Cardiac muscle cell (in vitro differentiated cells and primary cell): ENCODE measurements at places on chromosomes 4 and X. TPM values are rescaled to one million over a fixed set of nuclear protein-coding genes. Genes with fewer than 3 reads are reported as not detected.
A peak's percentile ranks its signal among the peaks of the same experiment; 100 is the strongest.

DNA sequence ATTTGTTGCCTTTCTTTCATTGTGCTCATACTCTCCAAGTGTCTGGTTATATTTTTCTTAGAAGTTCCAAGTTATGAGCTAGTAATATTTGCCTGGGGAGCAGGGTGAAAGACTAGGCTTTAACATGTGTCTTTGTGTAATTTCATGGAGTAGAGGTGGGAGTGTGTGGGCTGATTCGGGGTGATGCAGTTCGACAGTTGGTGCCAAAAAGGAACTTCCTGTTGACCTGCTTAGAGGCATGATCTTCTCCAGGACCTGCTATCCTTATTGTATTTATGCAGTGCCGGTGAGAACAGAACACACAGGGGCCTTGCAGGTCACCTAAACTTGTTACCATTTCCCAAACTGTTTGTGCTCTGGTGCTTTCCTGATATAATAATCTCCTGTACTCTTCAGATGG lies 21.2 kb downstream of the USP53 start:
- no peaks in the 10 kb centered on the region for H3K27me3 ChIP-seq
- H3K36me3 ChIP-seq, result peaks cover 18% of the 10 kb centered on the region
- no peak overlapping the region for H3K4me3 ChIP-seq

GLRA3 gene
- not detected in 2 replicates for polyA plus RNA-seq

UNC5C gene
- 11.0 and 13.4 TPM in 2 replicates for polyA plus RNA-seq

IGFBP7 gene
- polyA plus RNA-seq, result 68.9 and 76.5 TPM in 2 replicates

GRCh38 chrX:133375615-133376340 lies 39.5 kb downstream of the GPC4 start:
- H3K27ac ChIP-seq, result peak overlapping the region; percentile 26
- peaks cover 38% of the 10 kb centered on the region for H3K4me1 ChIP-seq
- no peak overlapping the region for H3K4me3 ChIP-seq
- no peaks in the 10 kb centered on the region for H3K36me3 ChIP-seq

DNA sequence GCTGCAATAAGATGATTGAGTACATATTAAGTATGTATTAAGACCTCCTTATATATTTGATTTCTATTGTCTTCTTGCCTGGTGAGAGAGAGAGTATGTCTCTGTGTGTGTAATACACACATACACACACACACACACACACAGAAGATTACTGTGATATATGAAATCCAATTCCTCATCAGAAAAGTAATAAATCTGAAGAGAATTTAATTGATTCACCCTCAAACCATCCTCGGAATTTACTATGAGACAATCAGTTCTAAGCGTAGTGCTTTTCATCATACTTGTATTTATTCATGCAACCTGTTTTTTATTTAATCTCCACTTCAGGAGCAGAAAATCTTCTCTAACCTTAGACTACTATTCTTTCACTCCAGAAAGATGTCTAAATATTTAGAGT lies 62.3 kb upstream of the TLL1 start:
- no peak overlapping the region for H3K27ac ChIP-seq
- no peak overlapping the region for H3K4me3 ChIP-seq
- no peaks in the 10 kb centered on the region for H3K36me3 ChIP-seq

CD38 gene
- polyA plus RNA-seq, result 0.69 TPM in 1 of 2 replicates, not detected in the other

FATE1 gene
- not detected in 2 replicates for polyA plus RNA-seq

SPANXN3 gene
- not detected in 2 replicates for polyA plus RNA-seq

DNA sequence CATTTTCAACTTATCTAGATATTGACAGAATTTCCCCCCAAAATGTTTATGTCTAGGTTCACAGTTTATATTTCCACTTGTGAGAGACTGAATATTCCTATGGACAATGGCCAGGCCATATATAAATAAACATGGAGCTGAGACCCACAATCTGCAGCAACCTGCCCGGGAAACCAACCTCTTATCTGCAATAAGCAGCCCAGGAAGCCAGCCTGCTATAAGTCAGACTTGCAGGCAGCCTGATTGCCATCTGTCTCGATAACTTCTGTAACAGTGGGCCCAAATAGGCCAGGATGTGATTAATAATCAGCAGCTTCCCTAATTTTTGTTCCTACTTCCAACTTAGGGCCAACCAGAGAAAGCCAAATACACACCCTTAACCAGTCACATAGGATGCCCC lies 5.2 kb upstream of the NAP1L5 start:
- H3K27ac ChIP-seq, result no peak overlapping the region
- DNase-seq, result no peak
- no peaks in the 10 kb centered on the region for H3K27me3 ChIP-seq

TSC22D3 gene
- polyA plus RNA-seq, result 235 and 253 TPM in 2 replicates

VGLL1 gene
- not detected in 2 replicates for polyA plus RNA-seq

ADH1C gene
- not detected in 2 replicates for polyA plus RNA-seq

DNA sequence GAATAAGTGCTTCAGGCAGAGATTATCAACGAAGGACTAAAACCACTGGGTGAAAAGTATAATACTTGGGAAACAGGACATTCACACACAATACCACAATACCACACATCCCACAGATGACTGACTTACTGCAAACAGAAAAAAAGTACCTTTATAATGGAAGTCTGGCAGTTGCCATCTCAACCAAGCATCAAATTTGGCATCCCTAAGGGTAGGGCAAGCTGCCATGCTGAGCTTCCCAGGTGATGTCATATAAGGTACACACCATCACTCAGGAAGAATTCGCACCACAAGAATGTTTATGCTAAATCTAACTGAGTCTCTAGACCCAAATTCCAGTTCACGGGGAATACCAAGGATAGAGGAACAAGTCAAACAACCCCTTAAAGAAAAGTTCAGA lies 9.1 kb downstream of the QDPR start:
- H3K4me3 ChIP-seq, result no peak overlapping the region
- no peak for DNase-seq
- H3K27me3 ChIP-seq, result no peaks in the 10 kb centered on the region
- H3K4me1 ChIP-seq, result no peaks in the 10 kb centered on the region
- no peak overlapping the region for H3K27ac ChIP-seq

DNA sequence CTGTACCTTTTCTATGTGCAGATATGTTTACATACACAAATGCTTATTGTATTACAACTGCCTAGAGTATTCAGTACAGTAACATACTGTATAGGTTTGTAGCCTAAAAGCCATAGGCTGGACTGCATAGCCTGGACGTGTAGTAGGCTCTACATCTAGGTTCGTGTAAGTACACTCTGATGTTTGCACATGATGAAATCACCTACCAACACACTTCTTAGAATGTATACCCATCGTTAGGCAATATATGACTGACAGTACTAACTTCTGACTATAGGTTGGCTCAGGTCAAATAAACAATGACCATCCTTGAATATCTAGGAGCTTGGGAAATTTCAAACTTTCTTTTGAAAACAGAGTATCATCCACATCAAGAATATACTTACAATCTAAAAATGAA lies 139.0 kb downstream of the CORIN start:
- no peak overlapping the region for H3K4me3 ChIP-seq
- no peak overlapping the region for H3K27ac ChIP-seq
- DNase-seq, result no peak
- H3K27me3 ChIP-seq, result no peaks in the 10 kb centered on the region
- H3K4me1 ChIP-seq, result peaks cover 9% of the 10 kb centered on the region

DNA sequence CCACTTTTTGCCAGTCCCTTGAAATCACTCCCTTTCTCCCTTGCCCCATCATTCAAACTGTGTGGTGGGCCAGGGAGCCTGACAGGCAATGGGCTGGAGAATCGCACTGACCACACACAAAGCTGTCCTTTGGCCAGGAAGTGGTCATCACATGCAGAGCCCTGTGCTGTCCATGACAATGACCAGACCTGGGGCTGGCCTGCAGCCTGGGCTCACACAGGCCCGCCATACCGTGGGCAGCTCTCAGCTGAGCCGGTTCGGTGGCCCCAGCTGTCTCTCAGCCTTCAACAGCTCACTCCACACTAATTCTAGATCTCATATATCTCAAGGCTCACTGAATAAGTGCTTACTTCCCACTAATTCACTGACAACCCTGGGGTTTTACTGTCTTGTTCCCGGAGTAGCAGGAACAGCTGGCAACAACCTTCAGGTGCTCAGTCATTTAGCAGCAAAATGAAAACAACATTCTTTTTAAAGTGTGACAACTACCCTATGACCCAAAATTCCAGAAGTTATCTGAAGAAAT lies 48.0 kb downstream of the USP46 start:
- DNase-seq, result no peak
- no peaks in the 10 kb centered on the region for H3K27me3 ChIP-seq
- peaks cover 12% of the 10 kb centered on the region for H3K4me1 ChIP-seq
- H3K4me3 ChIP-seq, result no peak overlapping the region
- H3K36me3 ChIP-seq, result no peaks in the 10 kb centered on the region

DNA sequence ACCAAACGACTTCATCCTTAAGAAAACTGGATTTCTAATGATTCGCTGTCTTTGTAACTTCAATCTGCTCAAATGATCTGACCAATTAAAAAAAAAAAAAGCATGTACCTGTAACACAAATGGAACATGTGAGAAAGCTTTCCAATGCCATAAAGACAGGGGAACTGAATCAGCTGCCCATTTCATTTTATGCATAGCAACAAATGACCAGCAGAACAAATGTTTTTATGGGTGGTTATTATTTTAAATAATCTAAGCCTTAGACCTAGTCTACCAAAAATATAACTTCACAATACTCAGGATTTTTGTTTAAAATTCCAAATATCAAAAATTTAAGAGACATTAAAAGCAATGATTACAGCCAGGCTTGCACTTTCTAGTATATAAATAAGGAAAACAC lies 145.7 kb downstream of the NR3C2 start:
- H3K4me3 ChIP-seq, result no peak overlapping the region
- no peak for DNase-seq
- no peaks in the 10 kb centered on the region for H3K4me1 ChIP-seq
- no peaks in the 10 kb centered on the region for H3K27me3 ChIP-seq

GRCh38 chr4:183080372-183081115 lies 18.5 kb upstream of the WWC2 start:
- H3K27me3 ChIP-seq, result no peaks in the 10 kb centered on the region
- H3K27ac ChIP-seq, result no peak overlapping the region

GRCh38 chrX:136754651-136755050 lies 26.1 kb downstream of the ARHGEF6 start:
- peak; percentile 43 for DNase-seq
- H3K4me1 ChIP-seq, result no peaks in the 10 kb centered on the region
- no peak overlapping the region for H3K27ac ChIP-seq
- H3K4me3 ChIP-seq, result no peak overlapping the region
- no peaks in the 10 kb centered on the region for H3K36me3 ChIP-seq
- no peaks in the 10 kb centered on the region for H3K27me3 ChIP-seq

AADAT gene
- 17.4 and 19.6 TPM in 2 replicates for polyA plus RNA-seq

- peaks cover 17% of the 10 kb centered on the region for H3K36me3 ChIP-seq
- no peaks in the 10 kb centered on the region for H3K27me3 ChIP-seq
- H3K27ac ChIP-seq, result no peak overlapping the region
- DNase-seq, result no peak
These were observed 201.0 kb upstream of the STK26 start for GRCh38 chrX:131821945-131822622.

- H3K4me1 ChIP-seq, result no peaks in the 10 kb centered on the region
- no peak overlapping the region for H3K4me3 ChIP-seq
- H3K27me3 ChIP-seq, result no peaks in the 10 kb centered on the region
- H3K36me3 ChIP-seq, result no peaks in the 10 kb centered on the region
- no peak overlapping the region for H3K27ac ChIP-seq
These were observed 93.0 kb downstream of the SMARCA5 start for GRCh38 chr4:143606480-143606879.

ESX1 gene
- not detected in 2 replicates for polyA plus RNA-seq

- H3K4me1 ChIP-seq, result no peaks in the 10 kb centered on the region
- no peaks in the 10 kb centered on the region for H3K36me3 ChIP-seq
- no peaks in the 10 kb centered on the region for H3K27me3 ChIP-seq
- H3K4me3 ChIP-seq, result no peak within 1 kb of the TSS
- no peak for DNase-seq
These were observed at the start of gene PHEX for GRCh38 chrX:22032084-22032483. PHEX (plus strand) TSS chrX:22032325; CDS start chrX:22033006, 681 bp downstream.

EDA gene
- 0.52 and 0.56 TPM in 2 replicates for polyA plus RNA-seq

- peaks cover 4% of the 10 kb centered on the region for H3K4me1 ChIP-seq
- no peak overlapping the region for H3K4me3 ChIP-seq
- no peaks in the 10 kb centered on the region for H3K27me3 ChIP-seq
- no peaks in the 10 kb centered on the region for H3K36me3 ChIP-seq
- peak; percentile 68 for DNase-seq
- H3K27ac ChIP-seq, result peak overlapping the region; percentile 41
These were observed 41.0 kb downstream of the MID1 start for GRCh38 chrX:10579112-10580011.

DNA sequence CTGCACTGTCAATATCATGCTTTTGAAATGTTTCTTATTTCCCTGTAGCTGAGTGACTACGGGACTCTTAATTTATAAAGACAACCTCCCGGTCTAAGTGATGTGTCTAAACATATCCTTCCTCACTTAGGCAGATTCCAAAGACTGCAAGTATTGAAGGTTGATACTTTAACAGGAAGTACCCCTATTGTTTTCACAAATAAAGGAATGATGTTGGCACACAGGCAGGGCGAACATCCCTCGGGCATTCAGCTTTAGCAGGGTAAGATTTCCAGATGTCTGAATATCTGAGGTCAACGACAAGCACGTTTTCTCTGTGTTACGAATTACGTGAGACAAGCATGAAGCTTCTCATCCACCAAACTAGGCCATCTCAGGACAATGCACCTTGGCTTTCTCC lies 638.0 kb upstream of the FRG1 start:
- no peak overlapping the region for H3K4me3 ChIP-seq

F8A2 gene
- polyA plus RNA-seq, result not detected in 2 replicates

PDGFC gene
- 6.9 and 10.1 TPM in 2 replicates for polyA plus RNA-seq

WAS gene
- polyA plus RNA-seq, result 1.7 and 4.3 TPM in 2 replicates

SLITRK4 gene
- 2.0 and 8.5 TPM in 2 replicates for polyA plus RNA-seq

- no peaks in the 10 kb centered on the region for H3K36me3 ChIP-seq
- H3K4me3 ChIP-seq, result no peak overlapping the region
- DNase-seq, result no peak
- no peaks in the 10 kb centered on the region for H3K27me3 ChIP-seq
- no peak overlapping the region for H3K27ac ChIP-seq
These were observed 5.7 kb upstream of the TMEM150C start for GRCh38 chr4:82567444-82567843.

ADH1A gene
- polyA plus RNA-seq, result not detected in 2 replicates

- H3K36me3 ChIP-seq, result no peaks in the 10 kb centered on the region
- H3K4me1 ChIP-seq, result no peaks in the 10 kb centered on the region
- no peak overlapping the region for H3K4me3 ChIP-seq
- DNase-seq, result no peak
- peaks cover 7% of the 10 kb centered on the region for H3K27me3 ChIP-seq
- no peak overlapping the region for H3K27ac ChIP-seq
These were observed 69.3 kb downstream of the PDHA2 start for GRCh38 chr4:95909211-95909610.
